M059J (cell line): ENCODE measurements at places on chromosomes 3 and 15.

GRCh38 chr3:12879191-12879815, 37.9 kb upstream of the RPL32 start:
- DNase-seq = no peak

GRCh38 chr3:42533161-42533897, 30.9 kb downstream of the VIPR1 start:
- no peak for DNase-seq

- DNase-seq = peak; percentile 5
These were observed 236.8 kb downstream of the MEIS2 start for GRCh38 chr15:36863570-36863969.

GRCh38 chr15:80559320-80559693, 135.8 kb upstream of the ABHD17C start:
- DNase-seq = no peak

- peak; percentile 77 for DNase-seq
These were observed 65.3 kb downstream of the FAIM start for GRCh38 chr3:138673641-138674530.

DNA sequence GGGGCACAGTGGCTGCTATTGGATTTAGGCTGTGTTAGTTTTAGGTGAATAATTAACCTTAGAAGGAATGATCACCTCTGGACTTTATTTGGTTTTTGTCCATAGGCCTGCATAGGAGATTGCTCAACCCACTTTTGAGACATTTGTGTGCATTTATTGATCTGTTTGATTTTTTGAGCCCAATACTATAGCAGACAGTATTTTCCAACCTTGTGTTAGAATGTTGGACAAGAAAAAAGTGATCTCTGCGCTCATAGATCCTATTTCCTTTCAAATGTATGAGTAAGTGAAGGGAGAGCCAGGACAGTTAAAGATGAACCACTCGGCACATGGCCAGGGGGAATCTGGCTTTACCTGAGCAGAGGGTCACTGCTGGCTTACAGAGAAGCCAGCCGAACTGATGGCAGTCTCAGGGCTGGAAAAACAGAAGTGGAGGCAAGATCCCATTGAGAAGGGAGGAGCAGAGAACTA, 8.8 kb upstream of the TOPBP1 start:
- no peak for DNase-seq

- DNase-seq = peak; percentile 14
These were observed 84.6 kb downstream of the PEAK1 start for GRCh38 chr15:77335298-77335697.
